ENCODE measurements at places on chromosomes 1 and 21. TPM values are rescaled to one million over a fixed set of nuclear protein-coding genes. Genes with fewer than 3 reads are reported as not detected.

The MROH9 gene
- polyA plus RNA-seq: 0.24 TPM

The BEST4 gene
- 0.12 TPM for polyA plus RNA-seq

- DNase-seq: no peak
Measured at GRCh38 chr1:40839943-40840335, 22.2 kb downstream of the CITED4 start.

DNA sequence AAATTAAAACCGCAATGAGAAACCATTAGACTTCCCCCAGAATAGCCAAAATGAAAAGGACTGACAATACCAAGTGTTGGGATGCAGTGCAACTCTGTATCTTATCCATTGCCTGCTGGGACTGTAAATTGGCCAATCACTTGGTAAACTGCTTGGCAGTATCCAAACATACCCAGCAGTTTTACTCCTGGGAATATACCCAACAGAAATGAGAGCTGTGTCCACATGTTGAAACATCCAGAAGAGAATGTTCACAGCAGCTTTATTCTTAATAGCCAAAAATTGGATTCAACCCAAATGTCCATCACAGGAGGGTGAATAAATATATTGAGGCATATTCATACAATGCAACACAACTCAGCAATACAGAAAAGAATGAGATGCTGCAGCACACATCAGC, 13.7 kb upstream of the FAM20B start:
- no peak for DNase-seq

GRCh38 chr21:32087447-32087846, 191.4 kb downstream of the MIS18A start:
- DNase-seq: no peak

DNA sequence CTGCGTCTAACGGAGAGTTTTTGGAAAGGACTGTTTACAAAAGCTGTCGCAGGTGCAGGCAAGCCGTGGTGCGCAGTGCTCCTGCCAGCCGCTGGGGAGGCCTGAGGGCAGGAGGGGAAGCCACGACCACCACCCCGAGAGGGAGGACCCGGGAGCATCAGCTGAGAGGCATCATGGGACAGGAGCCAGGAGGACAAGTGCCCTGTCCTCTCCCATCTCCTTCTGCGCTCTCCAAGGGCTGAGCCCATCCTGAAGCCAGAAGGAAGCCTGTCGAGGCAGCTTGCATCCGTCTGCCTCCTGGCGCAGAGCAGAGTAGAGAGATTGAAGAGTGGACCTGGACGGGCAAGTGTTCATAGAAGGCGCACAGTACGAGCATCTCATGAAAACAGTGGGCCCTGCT, 310.9 kb downstream of the KIF26B start:
- DNase-seq: no peak

Measured in SK-N-SH (cell line).